ENCODE measurements at places on chromosomes 4 and X.

DNA sequence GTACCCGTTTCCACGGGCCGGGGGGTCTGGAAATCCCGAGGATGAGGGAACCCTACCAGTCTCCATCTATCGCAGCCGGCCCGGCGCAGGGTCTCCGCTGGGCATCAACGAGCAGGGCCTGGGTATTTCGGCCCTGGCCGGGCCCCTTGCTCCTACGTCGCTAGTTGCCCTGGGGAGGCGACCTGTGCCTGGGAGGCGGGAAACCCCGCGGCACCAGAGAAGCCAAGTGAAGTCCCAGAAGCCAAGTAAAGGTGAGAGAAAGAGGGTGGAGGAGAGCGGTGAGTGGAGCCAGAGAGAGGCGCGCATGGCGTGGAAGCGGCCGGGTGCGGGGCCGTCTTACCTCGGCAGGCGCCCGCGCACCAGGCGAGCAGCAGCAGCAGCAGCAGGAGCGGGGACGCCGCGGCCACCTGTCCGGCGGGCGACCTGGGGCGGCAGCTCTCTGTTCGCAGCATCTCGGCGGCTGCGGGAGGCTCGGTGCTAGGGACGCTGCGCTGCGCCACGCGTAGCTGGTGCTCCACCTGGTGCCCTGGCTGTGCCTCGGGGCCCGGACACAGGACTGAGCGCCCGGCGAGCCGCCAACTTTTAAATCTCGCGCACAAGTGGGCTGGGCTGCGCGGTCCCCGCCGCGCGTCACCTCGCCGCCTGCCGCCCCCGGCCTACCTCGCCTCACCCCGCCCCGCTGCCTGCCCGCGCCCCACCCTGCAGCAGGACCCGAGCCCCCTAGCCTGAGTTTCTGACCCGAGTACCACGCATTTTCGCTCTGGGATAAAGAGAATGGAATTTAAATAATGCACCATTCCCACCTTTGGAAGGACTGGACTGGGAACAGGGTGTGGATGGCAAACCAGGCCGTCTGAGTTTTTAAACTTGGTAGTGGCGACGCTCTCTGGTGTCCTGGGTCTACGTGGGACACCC lies at the start of gene NMU:
NMU (minus strand) TSS at position 558 of the 915 bp plus-strand sequence; CDS start at position 452, 106 bp downstream.
- DNase-seq = peak; percentile 68

DNA sequence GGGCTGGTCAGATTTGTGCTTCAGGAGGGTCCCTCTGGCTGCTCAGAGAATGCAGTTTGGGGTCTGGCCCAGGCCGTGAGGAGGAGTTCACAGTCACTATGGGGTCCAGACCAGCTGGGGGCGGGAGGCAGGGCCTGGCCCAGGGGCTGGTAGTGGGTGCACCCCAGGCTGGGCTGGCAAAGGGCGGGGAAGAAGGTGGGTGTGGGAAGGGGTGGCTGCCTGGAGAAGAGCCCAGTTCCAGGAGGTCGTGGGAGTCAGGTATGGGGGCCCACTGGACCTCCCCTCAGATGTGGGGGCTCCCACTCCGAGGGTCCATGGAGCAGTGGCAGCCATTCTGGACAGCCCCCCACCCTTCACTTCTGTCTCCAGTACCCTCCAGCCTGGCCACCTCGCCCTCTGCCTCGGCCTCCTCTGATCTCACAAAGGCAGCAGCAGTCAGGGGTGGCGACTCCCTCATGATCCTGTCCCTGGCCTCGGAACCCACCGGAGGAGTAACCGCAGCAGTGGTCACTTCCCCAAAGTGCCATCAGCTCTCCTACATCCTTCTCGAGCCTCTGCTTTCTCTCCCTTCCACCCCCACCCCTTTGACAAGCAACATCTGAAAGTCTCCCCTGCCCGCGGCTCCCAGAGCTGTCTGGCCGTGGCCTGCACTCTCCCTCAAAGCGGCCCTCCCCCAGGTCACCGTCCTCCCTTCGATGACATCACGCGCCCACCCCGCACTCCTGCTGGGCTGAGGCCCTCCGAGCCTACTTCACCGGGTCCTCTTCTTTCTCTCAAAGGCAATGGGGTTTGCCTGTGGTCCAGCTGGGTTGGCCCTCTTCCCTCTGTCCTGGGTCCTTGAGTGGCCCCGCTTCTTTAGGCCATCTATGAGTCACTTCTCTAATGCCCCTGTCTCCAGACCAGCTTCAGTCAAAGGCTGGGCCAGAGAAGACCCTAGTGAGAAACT lies 1.7 kb upstream of the SLC6A8 start:
- no peak for DNase-seq

DNA sequence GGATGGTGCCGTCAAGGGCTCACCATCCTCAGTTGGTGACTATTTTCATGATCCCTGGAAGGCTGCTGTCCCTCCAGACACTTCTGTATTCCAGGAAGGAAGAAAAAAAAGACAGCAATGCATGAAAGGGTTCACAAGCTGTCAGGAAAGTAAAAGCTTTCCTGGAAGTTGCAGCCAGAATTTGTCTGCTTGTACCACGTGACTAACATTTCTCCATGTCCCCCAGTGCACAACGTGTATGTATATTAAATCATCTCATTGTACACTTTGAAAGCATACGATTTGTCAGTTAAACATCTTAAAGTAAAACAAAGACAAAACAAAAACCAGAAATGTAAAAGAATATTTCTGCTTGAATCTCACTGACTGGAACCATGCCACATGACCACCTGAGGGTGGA lies 127.4 kb upstream of the CLNK start:
- DNase-seq = no peak

DNA sequence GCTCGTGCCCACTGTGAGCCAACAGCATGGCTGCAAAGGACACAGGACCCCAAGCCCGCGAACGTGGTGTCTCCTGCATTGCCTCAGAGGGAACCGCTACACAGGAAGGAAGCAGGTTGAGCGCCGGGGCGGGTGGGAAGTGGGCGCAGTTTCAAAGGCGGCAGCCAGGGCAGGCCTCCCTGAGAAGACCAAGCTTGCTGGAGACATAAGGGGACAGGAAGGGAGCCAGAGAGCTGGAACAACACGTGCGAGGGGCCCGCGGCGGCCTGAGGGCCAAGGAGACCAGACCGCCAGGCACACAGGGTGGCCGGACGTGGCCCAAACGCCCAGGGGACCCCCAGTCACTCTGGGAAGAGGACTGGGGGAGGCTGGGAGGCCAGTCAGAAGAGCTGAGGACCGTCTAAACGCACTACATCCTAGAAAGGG lies 32.0 kb downstream of the CTBP1 start:
- DNase-seq = peak; percentile 78

- DNase-seq = peak; percentile 32
These were observed 74.8 kb upstream of the PASD1 start for GRCh38 chrX:151488677-151489076.

DNA sequence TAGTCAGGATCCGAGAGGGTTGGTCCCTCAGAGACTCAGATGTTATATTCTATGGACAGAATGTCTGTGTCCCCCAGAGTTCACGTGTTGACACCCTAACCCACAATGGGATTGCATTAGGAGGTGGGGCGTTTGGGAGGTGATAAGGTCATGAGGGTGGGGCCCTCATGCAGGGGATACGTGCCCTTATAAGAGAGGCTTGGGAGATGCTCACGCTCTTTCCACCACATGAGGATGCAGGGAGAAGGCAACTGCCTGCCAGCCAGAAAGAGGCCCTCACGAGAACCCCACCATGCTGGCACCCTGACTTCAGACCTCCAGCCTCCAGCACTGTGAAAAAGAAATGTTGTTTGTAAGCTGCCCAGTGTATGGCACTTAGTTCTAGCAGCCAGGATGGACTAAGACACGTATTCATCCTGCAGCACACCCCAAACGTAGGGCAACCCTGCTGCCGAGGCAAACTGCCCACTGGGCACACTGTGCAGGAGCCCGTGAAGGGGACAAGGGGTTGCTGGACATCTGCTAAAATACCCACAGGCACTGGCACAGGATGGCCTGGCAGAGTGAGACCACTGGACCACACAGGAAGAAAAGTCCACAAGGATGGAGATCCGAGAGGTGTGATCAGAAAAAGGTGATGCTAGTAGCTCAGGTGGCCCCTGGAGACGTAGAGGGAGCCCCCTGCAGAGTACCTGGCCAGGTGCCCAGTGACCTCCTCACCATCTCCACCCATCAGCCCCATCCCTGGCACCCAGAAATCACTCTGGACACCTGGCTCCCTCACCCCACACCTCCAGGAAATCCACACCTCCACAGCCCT lies 62.7 kb downstream of the HTRA3 start:
- no peak for DNase-seq

GRCh38 chrX:47206316-47206715 lies 12.2 kb upstream of the CDK16 start:
- DNase-seq = no peak

Data from GM13977 (cell line).